Calu3 (cell line): ENCODE measurements at places on chromosomes 12 and 14.

GRCh38 chr12:71009430-71010142, 89.0 kb upstream of the PTPRR start:
- peaks cover 17% of the 10 kb centered on the region for H3K4me1 ChIP-seq
- no peaks in the 10 kb centered on the region for H3K27me3 ChIP-seq
- no peak overlapping the region for H3K4me3 ChIP-seq
- H3K27ac ChIP-seq = no peak overlapping the region
- no peaks in the 10 kb centered on the region for H3K36me3 ChIP-seq
- no peak for DNase-seq

DNA sequence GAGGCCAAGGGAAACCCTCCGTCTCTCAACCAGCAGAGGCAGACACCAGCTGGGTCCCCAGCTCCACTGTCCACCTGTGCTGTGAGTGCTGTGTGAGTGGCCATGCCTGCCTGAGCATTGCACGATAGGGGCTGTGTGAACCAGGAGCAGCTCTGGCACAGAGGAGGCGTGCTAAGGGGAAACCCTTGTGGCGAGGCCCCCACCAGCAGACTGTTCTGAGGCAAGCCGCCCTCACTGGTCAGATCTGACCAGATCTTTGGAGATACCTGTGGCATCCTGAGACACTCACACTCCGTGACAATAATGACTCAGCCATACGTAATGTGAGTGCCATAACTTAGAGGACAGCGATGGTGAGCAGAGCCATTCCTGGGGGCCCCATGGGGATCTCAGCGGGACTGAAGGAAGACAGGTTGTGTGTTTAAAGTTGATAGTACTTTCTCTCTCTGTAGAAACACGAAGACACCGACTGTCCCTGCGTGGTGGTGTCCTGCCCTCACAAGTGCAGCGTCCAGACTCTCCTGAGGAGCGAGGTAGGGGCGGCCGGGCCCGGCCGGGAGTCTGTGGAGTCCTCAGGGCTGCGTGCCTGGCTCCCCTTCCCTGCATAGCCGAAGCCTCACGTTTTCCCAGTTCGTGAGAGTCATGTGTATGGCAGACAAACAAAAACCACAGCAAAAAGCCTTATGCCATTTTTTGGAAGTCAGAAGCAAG, 36.6 kb upstream of the AMN start:
- H3K27me3 ChIP-seq = no peaks in the 10 kb centered on the region
- no peak overlapping the region for H3K27ac ChIP-seq
- H3K36me3 ChIP-seq = peaks cover 9% of the 10 kb centered on the region
- no peak for DNase-seq
- H3K4me3 ChIP-seq = no peak overlapping the region

GRCh38 chr12:97524812-97525211, 62.2 kb downstream of the RMST start:
- no peaks in the 10 kb centered on the region for H3K36me3 ChIP-seq
- H3K27ac ChIP-seq = no peak overlapping the region
- H3K27me3 ChIP-seq = no peaks in the 10 kb centered on the region

DNA sequence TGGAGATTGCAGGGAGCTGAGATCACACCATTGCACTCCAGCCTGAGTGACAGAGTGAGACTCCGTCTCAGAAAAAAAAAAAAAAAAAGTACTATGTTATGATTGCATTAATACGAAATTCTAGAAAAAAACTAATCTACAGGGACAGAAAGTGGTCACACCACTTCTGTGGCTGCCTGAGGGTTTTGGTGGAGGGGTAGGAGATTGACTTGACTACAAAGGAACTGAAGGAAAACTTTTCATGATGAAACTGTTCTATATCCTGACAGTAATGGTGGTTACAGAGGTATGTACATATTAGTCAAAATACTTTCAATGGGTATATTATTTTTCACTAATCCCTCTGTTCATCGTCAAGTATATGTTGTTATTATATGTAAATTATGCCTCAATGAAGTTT, 42.1 kb downstream of the FOXN3 start:
- no peak for DNase-seq
- H3K36me3 ChIP-seq = no peaks in the 10 kb centered on the region
- H3K4me1 ChIP-seq = no peaks in the 10 kb centered on the region
- no peak overlapping the region for H3K4me3 ChIP-seq
- H3K27me3 ChIP-seq = no peaks in the 10 kb centered on the region

GRCh38 chr14:22998329-22999012, 11.5 kb downstream of the C14orf93 start:
- H3K4me3 ChIP-seq = no peak overlapping the region
- H3K27ac ChIP-seq = no peak overlapping the region
- H3K4me1 ChIP-seq = no peaks in the 10 kb centered on the region

DNA sequence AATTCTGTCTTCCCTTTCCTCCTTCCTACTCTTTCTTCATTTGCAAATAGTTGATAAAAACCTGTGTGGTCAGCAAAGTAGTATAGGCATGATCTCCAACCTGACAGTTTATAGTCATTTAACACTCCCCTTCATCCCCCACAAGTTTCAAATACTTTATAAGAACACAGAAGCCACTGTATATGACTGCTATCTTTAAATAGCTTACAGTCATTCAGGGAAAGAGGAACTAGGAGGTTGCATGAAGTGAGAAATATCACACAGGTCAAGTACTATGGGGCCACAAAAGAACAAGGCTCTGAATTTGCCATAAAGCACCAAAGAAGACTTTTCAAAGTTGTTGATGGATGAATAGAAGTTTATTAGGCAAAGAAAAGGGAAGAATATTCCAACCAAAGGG, 431.3 kb downstream of the NPAS3 start:
- H3K27ac ChIP-seq = no peak overlapping the region
- H3K27me3 ChIP-seq = peaks cover 9% of the 10 kb centered on the region
- no peak for DNase-seq
- H3K4me3 ChIP-seq = no peak overlapping the region
- H3K36me3 ChIP-seq = no peaks in the 10 kb centered on the region
- no peaks in the 10 kb centered on the region for H3K4me1 ChIP-seq
